A549 treated with RU486 at 1 μM for 4 hours (cell line): ENCODE measurements at places on chromosomes 2 and 18. TPM values are rescaled to one million over a fixed set of nuclear protein-coding genes. Genes with fewer than 3 reads are reported as not detected.

LONRF2 gene
- 2.8 to 4.1 TPM (median 3.3 TPM) in 5 replicates for total RNA-seq

LDLRAD4 gene
- total RNA-seq: 1.1 to 2.8 TPM (median 1.3 TPM) in 5 replicates

GPR155 gene
- 0.09 to 1.5 TPM (median 0.34 TPM) in 5 replicates for total RNA-seq

CAPN14 gene
- 0.03 to 0.07 TPM (median 0.05 TPM) in 3 of 5 replicates, not detected in the others for total RNA-seq

POTEC gene
- not detected in 5 replicates for total RNA-seq

GBX2 gene
- total RNA-seq: 3.2 to 3.6 TPM (median 3.3 TPM) in 5 replicates

PDCD1 gene
- total RNA-seq: not detected in 5 replicates

GULP1 gene
- total RNA-seq: 29.9 to 47.9 TPM (median 39.7 TPM) in 5 replicates

ACAA2 gene
- total RNA-seq: 62.3 to 80.4 TPM (median 73.5 TPM) in 5 replicates

CXCR2 gene
- not detected in 5 replicates for total RNA-seq

OXER1 gene
- total RNA-seq: not detected in 5 replicates

ARHGEF33 gene
- 0.10 to 0.33 TPM (median 0.21 TPM) in 4 of 5 replicates, not detected in the other for total RNA-seq

GALNT13 gene
- total RNA-seq: 7.5 to 12.4 TPM (median 10.0 TPM) in 5 replicates

ORC2 gene
- total RNA-seq: 12.5 to 18.1 TPM (median 14.1 TPM) in 5 replicates

CLEC4F gene
- not detected in 5 replicates for total RNA-seq

CD8A gene
- 0.21 to 0.34 TPM (median 0.32 TPM) in 5 replicates for total RNA-seq

IL1A gene
- total RNA-seq: 0.10 to 0.23 TPM (median 0.12 TPM) in 5 replicates
